ENCODE measurements at places on chromosomes 6 and 20.

DNA sequence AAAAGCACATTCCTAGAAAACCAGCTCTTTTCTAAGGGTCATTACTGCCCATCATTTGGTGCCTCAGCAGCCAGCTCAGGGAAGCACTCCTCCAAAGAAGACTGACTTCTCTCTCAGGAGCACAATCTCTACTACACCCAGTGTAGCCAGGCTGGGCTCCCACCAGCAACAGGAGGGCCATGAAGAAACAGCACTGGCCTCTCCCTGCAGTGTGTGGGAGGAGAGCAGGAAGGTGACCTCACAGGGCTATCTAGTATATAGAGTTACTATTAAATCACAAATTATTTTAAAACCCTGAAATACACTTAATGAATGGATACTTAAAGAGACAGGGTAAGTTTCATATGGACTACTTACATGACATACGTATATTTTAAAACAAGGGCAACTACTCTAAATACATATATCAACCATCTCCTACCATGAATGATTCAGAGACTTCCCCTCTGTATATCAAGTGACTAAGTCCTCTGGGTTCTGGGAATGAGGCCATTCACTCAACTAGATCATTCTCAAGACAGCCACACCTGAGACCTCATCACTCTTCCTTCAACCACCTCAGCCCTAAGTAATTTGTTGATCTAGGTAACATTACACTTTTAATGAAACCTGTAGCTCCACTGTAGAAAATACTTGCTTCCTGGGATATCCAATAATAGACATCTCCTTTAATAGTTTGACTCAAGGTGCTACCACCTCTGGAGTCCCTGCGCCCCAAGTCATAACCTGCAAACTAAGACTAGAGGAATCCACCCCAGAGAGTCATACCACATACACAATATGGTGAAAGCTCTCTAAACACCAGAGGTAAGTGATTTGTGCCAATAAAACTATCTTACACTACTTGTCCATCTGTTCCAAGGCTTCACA lies 25.2 kb downstream of the TBX18 start:
- DNase-seq = no peak

DNA sequence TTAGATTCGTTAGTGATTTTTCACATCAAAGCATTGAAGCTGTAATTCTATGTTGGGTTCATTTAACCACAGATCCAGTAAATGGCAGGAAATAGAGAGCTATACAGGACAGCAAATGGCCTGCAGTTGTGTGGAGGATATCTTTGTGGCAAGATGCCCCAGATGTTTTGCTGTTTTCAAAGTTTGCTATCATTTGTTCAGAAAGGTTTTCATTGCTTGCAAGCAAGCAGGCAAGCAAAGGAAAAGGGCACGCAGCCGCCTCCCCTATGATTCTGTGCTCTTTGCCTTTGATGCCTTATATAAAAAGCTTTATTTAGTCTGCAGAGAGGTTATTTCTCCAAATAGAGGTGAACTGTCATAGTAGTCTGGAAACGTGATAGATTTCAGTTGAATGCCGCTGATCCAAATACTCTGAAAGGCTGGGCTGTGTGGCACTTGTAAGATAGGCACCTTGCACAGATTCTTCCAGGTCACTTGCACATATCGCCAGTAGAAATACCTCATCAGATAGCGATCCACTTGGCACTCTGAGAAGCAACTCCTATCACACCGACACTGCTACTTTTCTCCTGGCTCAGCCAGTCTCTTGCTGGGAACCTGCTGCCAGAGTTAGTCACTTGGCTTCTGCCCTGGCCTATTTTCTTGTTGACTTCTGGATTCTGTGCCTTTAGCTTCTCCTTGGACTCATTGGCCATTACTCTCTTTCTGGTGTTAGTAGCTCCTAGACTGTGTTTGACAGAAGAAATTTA lies 66.4 kb downstream of the UTRN start:
- peak; percentile 24 for DNase-seq

DNA sequence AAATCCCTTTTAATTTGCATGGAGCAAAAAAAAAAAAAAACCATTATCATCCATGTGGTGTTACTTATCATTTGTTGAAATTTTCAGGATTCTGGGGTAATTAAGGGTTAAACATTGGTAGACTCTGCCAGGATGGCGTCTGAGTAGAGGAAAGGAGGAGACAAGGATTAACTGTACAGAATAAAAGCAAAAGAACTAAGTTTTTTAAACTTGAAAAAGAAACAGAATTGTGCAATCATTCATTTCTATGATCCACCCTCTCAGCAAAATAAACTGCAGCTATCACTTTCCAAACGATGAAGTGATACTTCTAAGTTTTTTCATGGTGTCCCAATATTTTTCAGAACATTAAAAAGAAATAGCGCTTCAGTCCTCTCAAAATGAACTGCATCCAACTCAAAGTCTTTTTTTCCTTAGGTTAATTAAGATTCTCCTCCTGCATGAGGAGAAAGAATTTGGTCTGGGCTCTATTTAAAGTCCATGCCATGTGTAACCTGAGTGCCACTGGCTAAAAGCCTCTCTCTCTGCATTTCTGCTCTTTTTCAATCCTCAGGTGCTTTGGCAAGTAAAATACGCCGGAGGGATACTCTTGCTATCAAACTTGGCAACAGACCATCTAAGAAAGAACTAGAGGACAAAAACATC lies 69.5 kb upstream of the LTV1 start:
- DNase-seq = no peak

DNA sequence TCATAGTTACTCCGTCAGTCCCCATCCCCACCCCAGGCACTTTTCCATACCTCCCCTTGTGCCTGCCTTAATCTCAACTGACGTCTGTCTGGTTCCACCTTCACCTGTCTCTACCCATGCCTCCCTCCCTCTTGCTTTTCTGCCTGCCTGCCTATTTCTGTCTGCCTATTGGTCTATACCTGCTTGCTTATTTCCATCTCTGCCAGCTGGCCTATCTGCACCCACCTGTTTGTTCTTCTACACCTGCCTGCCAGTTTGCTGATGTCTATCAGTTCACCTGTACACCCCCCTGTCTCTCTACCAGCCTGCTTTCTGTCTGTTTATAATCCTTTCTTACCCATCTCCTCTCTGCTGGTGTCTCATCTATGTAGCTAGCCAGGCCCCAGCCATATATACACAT lies 87.5 kb downstream of the RALGAPA2 start:
- DNase-seq = no peak

DNA sequence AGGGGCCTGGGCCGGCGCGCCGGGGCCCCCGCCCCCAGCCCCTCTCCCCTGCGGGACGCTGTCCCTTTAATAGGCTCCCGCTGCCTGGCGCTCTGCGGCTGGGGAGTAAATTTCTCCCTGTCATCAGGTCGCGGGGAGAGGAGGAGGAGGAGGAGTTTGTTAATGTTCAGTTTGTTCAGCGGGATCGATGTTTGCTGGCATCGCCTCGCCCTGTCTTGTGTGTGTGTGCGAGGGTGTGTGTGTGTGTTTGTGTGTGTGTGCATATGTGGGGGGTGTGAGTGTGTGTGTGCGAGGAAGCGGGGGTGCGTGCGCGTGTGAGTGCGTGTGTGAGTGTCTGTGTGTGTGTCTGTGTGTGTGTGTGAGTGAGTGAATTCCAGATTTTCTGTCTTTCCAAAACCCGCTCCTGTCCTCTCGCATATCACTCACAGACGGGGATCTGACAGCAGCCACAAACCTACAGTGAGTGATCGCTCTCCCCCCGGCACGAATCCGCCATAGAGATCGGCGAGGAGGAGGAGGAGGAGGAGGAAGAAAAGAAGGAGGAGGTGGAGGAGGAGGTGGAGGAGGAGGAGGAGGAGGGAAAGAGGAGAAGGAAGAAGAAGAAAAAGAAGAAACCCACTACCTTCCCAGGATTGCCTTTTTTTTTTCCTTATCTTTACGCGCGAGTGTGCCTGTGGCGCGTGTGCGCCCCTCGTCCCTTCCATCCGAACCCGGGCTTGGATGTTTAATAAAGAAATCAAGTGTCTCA lies at the start of gene TSHZ2:
Gene TSHZ2, plus strand, starts transcription at position 169 of the 748 bp plus-strand sequence. CDS start 936 bp downstream, outside the sequence.
- peak; percentile 19 for DNase-seq

- DNase-seq = no peak
These were observed 126.0 kb upstream of the TENT5A start for GRCh38 chr6:81878479-81878878.

DNA sequence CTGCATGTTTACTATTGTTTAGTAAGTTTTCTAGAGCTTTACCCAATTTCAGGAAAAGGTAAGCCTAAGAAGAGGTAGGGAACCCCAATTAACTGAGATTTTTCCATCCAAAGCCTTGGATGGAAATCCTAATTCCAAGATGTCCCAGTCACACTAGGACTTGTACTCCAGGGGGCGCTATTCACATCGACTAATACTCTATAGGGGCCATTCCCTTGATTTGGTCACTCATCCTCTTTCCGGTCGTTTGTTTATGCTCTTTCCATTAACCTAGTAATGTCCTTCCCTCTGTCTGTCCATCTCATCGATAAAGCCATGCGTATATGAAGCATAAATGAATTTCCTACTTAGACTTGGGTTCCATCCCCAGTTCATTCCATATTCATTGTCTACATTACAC lies 80.8 kb upstream of the FUCA2 start:
- DNase-seq = no peak

DNA sequence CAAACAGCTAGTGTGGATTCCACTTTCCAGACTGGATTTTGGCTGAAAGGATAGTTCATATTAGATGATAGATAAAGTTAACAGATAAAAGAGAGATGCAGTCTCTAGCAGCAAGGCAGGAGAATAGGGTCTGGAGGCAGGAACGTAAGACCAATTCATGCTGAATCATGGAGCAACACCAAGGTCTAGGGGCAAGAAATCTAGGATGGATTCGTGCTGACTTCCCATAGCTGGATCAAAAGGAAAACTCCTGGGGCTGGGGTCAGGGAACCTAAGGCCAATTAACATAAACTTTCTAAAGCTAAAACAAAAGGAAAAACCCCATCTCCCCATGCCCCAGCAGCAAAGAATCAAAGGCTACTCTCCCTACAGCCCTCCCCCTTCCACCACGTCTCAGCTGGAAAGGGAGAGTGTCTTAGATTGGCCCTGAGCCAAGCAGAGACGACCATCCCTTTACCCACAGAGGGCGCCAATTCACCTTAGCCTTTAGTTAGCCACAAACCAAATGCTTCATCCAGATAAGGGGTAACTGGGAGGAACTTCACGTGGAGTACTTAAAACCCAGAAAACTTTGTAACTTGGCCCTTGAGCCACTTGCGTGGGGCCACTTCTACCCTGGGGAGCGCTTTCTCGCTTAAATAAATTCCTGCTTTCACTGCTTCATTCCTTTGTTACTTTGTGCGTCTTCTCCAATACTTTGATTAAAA lies 7.6 kb downstream of the TREM1 start:
- peak; percentile 39 for DNase-seq

DNA sequence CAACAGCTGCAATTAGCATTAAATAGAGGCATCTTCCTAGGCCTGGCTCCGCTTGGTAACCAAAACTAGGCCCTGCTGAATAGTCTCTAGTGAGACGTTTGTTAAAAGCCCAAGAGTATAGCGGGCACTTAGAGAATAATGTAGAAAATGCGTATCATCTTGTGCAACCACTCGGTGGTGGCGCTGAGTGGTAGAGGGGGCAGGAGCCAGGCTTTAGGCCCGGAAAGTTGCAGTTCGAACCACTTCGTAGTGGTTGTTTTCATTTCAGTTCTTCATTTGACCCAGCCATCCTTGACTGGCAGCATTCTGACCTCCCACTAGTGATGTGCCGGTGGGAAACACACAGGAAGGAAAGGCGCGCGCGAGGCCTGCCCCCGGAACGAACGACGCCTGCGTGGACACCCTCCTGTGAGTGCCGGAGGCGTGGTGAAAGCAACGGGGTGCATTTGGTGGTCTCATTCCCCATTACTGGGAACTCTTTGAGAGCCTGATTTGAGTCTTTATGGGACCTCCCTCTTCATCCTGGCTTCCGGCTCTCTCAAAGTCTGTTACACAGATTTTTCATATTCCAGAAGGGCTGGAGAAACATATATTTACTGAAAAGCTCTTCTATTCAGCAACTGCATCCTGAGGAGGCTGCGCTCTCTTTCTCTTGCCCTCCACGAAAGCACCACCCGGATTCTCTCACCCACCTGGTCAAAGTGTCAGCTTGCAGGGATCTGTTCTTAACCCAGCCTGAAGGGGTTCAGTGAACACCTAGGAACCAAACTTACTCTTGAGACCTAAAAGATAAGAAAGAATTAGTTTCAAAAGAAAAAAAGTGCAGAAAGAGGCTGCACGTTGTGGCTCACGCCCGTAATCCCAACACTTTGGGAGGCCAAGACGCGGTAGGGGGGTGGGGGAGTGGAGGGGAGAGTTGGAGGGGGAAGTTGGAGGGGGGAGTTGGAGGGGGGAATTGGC lies 18.2 kb downstream of the GPX5 start:
- DNase-seq = peak; percentile 26

DNA sequence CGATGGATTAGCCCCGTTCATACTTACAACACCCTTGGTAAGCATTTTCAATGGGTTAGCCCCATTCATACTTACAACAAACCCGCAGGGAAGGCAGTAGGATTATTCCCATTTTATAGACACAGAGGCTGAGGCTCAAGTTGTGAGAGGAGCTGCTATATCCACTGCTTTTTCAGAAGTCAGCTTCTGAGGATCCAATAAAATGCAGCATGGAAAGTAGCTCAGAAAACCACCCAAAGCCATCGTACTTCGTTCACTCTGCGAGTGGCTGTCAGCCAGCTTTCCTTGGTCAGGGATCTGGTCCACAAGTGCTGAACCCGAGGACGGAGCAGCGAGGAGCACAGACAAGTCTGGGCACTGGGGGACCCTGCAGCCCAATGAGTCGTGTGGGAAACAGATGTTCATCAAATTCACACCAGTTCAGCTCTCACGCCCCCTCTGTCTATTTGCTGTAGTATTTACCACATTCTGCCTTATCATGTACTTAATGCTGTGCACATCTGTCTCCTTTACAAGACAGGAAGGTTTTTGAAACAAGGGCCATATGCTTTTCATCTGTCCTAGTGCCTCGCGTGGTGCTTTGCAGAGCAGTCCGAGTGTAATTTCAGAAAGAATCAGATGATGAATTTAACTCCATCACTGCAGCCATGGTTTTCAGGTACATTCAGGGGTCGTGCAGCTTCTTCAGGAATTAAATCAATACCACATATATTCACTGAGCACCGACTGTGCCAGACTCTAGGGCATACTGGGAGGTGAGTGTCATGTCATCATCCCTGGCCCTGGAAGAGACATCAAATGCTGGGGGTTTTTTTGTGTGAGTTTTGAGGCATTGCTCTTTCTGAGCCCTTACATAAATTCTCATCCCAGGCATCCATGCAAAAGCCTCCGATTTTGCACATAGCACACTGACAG lies 256.9 kb downstream of the CDH26 start:
- DNase-seq = no peak

GRCh38 chr6:159691133-159691962 lies 1.7 kb downstream of the SOD2 start:
- DNase-seq = peak; percentile 79

DNA sequence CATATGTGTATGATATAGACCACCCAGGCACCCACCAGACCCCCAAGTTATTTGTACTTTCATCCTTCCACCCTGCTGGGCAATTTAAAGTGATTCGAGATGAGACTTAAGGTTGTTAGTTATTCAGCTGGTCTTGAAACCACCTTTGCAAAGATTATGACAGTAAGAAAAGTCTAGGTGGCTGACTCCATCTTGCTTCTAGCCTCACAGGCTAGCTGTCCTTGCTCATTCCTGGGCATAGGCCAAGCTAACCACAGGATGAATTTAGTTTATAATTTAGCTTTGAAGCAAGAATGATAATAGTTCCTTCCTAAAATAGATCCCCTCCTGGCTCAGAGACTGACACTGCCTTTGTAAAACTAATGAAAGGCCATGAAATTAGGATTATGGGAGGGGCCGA lies 71.9 kb upstream of the IYD start:
- DNase-seq = no peak

Data from astrocyte of the spinal cord (primary cell).